Glomerular endothelial cell (primary cell): ENCODE measurements at places on chromosomes 5 and 9. TPM values are rescaled to one million over a fixed set of nuclear protein-coding genes. Genes with fewer than 3 reads are reported as not detected.

GRCh38 chr9:11457825-11458790, 845.3 kb upstream of the PTPRD start:
- DNase-seq = no peak

Gene TRIM36
- 2.4 and 3.7 TPM in 2 replicates for total RNA-seq

GRCh38 chr9:34898846-34899245, 59.2 kb upstream of the PHF24 start:
- no peak for DNase-seq

Gene NAIP
- 1.8 and 4.6 TPM in 2 replicates for total RNA-seq

Gene SARDH
- total RNA-seq = 1.3 and 3.4 TPM in 2 replicates

- no peak for DNase-seq
Observed at GRCh38 chr5:149503006-149503405, 48.2 kb downstream of the CSNK1A1 start.

Gene DNAJC21
- total RNA-seq = 30.9 and 31.2 TPM in 2 replicates

Gene CDX1
- not detected in 2 replicates for total RNA-seq

- no peak for DNase-seq
Observed at GRCh38 chr5:58901271-58901670, 318.4 kb downstream of the RAB3C start.

DNA sequence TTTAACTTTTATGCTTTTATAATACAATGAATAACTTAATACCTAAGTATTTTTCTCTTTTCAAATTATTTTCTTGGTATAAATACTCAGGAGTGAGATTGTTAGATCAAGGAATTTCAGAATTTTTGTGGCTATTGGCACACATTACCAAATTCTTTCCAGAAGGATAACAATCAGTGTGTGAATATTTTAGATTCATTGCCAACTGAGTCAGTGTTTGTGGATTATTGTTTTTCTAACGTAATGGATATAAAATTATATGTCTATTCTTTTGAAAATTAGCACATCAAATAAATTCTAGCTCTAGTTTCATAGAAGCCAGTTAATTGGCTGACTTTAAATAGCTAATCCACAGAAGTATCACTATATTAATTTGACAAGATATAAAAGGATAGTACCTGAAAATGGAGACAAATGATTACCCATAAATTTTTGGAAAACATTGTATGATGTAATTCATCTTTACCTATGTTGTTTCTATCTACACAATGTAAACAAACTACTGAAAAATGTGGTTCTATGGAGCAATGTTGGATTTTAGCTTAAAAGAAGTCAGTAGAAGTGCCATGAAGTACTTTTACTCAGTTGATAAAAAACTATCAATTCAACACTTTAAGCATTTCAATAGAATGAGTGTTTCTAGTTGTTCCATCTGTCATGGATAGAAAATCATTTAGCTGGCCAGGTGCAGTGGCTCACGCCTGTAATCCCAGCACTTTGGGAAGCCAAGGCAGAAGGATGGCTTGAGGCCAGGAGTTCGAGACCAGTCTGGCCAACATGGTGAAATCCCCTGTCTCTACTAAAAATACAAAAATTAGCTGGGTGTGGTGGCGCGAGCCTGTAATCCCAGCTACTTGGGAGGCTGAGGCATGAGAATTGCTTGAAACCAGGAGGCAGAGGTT, 185.1 kb downstream of the ADAMTSL1 start:
- peak; percentile 27 for DNase-seq

Gene PCDHA9
- total RNA-seq = 0.06 and 0.19 TPM in 2 replicates

Gene PCDHA12
- total RNA-seq = not detected in 2 replicates

- no peak for DNase-seq
Observed at GRCh38 chr5:94420885-94421284, 197.5 kb downstream of the KIAA0825 start.

DNA sequence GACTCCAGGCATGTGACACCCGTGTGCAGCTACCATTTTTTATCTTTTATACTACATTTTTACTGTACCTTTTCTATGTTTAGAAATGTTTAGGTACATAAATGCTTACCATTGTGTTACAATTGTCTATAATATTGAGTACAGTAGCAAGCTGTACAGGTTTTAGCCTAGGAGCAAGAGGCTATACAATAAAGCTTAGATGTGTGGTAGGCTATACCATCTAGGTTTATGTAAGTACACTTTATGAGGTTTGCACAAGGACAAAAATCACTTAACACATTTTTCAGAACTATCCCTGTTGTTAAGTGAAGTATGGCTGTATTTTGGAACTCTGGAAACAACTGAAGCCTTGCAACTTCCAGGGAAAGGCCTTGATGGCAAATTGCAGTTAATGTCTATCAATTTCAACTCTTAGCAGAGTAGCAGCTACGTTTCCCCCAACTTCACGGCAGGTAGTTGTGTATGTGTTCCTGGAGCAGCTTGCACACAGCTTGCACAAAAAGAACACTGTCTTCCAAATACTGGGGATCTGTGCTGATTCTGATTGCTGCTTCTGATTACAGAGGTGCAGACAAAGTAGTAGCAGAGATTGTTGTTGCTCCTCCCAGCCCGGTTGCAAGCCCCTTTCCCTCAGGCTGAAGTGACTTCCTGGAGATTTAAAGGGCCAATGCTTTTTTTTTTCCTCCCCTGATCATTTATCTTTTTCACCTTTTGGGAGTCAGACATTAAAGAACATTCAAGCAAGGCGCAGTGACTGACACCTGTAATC, 30.0 kb downstream of the SIL1 start:
- no peak for DNase-seq
